ENCODE measurements at places on chromosomes 3 and 15.

- DNase-seq = peak; percentile 86
Observed at GRCh38 chr3:42547401-42547945, 34.3 kb downstream of the SEC22C start.

DNA sequence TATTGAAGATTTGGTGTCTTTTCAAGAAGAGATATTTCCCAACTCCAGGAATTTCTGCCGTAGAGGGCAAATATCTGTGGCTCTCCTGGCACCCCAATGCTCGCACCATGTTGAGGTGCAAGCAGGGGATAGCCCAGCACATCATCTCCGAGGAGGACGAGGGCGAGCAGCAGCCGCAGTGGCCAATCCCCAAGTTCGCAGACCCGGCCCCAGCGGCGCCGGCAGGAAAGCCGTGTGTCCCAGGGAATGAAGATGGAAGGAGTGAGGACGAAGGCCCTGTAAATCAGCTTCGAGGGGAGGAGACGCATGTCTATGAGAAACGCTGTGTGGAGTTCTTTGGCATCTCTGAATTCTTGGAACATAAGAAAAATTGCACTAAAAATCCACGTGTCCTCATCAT is 213.4 kb upstream of the UBE2E2 start:
- no peak for DNase-seq

DNA sequence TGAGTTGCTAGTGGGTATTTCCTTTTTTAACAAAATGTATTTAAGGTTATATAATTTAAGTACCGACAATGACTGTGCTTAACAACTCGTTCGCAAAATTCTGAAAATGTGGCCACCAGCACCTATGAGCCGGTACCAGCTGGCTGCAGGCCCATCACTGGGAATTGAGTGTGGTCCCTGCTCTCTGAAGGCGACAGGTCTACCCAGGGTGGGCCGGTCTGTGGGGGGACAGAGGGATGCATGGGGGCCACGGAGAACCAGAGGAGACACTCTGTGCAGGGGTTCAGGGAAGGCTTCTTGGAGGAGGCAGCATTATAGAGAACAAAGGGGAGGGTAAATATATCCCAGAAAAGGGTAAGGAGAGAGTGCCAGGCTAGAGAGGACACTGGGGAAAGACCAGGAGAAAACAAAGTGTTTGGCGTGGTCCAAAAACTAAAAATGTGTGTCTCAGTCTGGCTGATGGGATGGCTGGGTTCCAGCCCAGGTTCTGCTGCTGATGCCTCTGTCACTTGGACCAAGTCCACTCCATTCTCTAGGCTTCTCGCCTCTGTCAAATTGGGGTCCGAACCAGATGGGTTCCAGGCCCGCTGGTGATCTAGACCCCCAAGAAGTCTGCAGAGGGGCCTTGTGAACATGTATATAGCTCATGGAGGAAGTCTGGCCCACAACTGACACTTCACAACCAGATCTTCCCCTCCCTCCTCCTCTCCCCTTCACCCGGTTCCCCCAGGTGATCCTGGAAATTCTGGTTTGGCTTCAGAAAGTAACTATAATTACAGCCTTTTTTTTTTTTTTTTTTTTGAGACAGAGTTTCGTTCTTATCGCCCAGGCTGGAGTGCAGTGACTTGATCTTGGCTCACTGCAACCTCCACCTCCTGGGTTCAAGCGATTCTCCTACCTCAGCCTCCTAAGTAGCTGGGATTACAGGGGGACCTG is 10.7 kb upstream of the CYP11A1 start:
- no peak for DNase-seq

DNA sequence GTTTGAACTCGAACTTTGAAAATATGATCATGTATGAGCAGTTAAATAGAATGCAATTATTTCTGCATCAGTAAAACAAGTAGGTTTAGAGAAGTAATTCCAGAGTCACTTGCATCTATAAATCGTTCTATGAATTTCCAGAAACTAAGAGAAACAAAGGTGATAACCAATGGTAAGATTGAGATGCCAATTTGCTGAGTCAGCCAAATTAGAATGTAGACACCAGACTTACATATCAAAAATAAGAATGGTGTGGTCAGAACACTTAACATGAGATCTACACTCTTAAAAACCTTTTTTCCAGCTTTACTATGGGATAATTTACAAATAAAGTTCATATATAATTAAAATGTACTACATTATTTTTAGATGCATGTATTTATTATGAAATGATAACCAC is 1435.9 kb downstream of the OTOL1 start:
- no peak for DNase-seq

DNA sequence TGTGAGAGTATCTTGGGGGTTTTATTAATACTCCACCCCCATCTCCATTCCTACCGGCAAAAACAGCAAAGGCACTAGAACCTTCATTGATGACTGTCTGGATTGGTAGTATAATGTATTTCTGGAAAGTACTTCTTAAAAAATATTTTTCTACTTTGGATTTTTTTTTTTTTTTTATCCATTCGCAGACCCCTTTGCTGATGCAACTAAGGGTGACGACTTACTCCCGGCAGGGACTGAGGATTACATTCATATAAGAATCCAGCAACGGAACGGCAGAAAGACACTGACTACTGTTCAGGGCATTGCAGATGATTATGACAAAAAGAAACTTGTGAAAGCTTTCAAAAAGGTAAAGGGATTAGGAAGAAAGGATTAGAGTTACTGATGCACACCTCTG is 1.2 kb downstream of the EIF1B start:
- no peak for DNase-seq

GRCh38 chr3:102670986-102671385 is 236.2 kb downstream of the ZPLD1 start:
- DNase-seq = no peak

GRCh38 chr15:92545996-92546395 is 109.6 kb downstream of the FAM174B start:
- DNase-seq = no peak

GRCh38 chr3:41448396-41448795 is 249.1 kb downstream of the CTNNB1 start:
- DNase-seq = no peak

DNA sequence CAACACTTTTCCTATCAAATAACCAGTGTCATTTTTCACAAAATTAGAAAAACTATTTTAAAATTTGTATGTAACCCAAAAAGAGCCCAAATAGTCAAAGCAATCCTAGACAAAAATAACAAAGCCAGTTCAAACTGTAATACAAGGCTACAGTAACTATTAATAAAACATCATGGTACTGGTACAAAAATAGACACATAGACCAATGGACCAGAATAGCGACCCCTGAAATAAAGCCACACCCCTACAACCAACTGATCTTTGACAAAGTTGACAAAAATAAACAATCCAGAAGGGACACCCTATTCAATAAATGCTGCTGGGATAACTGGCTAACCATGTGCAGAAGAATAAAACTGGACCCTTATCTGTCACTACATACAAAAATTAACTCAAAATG is 19.9 kb downstream of the TM4SF18 start:
- DNase-seq = no peak

- DNase-seq = no peak
Observed at GRCh38 chr3:127291114-127291513, 3.3 kb upstream of the PRR20G start.

DNA sequence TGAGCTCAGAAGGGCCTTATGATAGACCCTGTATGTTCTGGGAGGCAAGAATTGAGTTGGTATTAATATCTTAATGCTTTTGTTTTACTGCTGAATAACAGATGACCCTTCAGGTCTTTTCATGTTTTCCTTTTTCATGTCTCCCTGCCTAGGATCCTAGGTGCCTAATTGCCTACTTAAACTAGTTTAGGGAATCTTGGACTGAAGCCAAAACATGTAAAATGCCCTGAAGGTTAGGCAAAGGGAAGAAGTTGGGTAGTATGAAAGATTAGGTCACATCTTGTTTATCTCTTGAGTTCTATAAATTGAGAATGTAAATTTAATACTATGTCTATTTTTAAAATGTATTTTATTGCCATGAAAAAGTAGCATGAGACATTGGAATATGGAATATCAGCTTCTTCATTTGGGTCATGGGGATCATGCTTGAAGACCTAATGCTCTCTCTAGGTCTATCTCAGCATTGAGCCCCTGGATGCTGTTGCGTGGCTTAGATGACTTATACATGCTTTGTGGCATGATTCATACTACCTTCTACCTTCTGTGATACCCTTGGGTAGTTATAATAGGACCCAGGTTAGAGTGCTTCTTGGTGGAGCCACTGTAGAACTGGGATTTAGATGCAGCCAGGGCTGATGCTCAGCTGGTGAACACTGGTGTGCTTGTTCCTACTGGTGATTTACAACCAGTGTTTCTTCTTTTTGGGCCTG is 26.4 kb downstream of the RBM6 start:
- no peak for DNase-seq

GRCh38 chr3:157438194-157438730 is 1.6 kb downstream of the PTX3 start:
- no peak for DNase-seq

DNA sequence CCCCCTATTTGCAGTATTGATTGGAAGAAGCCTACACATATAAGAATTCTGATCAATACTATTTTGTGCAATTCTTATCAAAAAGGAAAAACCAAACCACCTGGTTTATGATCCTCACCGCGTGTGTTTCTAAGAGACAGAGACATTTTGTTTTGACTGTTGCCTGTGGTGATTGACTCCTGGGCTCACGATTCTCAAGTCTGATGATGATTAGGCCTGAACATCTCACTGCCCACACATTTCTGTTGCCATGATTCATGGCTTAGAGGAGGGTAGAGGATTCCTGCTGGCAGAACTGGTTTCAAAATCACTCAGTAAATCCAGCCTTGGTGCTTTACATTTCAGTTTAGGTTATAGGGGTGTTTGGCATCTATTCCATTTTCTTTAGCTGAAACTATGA is 88.3 kb upstream of the UBE3A start:
- DNase-seq = no peak

DNA sequence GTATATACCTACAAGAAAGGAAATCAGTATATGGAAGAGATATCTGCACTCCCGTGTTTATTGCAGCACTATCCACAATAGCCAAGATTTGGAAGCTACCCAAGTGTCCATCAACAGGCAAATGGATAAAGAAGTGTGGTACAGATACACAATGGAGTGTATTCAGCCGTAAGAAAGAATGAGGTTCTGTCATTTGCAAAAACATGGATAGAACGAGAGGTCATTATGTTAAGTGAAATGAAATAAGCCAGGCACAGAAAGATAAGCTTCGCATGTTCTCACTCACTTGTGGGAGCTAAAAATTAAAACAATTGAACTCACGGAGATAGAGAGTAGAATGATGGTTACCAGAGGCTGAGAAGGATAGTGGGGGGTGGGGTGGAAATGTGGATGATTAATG is 53.1 kb downstream of the FAM81A start:
- no peak for DNase-seq

- no peak for DNase-seq
Observed at GRCh38 chr15:63826528-63826927, 7.2 kb downstream of the HERC1 start.

DNA sequence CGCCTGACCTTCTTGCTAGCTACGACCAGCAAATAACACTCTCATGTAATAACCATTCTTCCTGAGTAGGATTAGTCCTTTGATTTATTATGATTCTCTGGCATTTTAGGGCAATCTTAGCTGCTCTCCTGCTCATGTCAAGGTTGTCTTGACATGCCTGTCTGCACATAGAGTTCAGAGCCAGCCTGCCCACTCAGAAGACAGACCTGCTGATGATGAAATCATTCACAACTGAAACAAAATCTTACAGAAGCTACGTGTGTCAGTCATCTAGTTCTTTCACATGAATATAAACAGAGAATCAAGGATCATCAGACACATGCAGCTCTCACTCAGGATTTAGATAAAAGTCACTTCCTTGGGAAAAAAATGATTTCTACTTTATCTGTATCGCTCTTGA is 173.6 kb upstream of the LYSMD4 start:
- DNase-seq = no peak
